HS-5 (cell line): ENCODE measurements at places on chromosomes 1 and 21.

- no peak for DNase-seq
These were observed 1.1 kb upstream of the PRDM16 start for GRCh38 chr1:3067671-3068563.

- DNase-seq = no peak
These were observed 99.5 kb downstream of the TGFB2 start for GRCh38 chr1:218444588-218444987.

GRCh38 chr1:77636864-77637263, 45.6 kb downstream of the ZZZ3 start:
- no peak for DNase-seq

GRCh38 chr1:225347123-225347683, 80.6 kb downstream of the LBR start:
- no peak for DNase-seq
